ENCODE measurements at places on chromosomes 3 and 15.

- no peak for DNase-seq
Observed at GRCh38 chr3:42061025-42061712, 30.0 kb upstream of the TRAK1 start.

GRCh38 chr15:68580883-68581155 lies 2.0 kb downstream of the CORO2B start:
- no peak for DNase-seq

DNA sequence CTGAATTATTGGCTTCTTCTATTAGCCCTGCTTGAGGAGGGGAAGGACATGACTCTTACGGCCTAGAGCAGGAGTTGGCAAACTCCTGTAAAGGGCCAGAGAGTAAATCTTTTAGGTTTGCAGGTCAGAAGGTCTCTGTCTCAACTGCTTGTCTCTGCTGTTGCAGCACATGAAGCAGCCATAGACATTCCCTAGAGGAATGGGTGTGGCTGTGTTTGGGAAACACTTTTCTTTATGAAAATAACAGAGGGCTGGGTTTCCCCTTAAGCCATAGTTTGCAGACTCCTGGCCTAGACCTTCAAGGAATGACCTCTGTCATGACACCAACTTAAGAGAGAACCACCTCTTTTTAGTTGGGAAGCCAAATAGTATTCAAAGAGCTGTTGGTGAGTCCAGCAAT lies 10.3 kb downstream of the TRAK1 start:
- DNase-seq, result no peak

DNA sequence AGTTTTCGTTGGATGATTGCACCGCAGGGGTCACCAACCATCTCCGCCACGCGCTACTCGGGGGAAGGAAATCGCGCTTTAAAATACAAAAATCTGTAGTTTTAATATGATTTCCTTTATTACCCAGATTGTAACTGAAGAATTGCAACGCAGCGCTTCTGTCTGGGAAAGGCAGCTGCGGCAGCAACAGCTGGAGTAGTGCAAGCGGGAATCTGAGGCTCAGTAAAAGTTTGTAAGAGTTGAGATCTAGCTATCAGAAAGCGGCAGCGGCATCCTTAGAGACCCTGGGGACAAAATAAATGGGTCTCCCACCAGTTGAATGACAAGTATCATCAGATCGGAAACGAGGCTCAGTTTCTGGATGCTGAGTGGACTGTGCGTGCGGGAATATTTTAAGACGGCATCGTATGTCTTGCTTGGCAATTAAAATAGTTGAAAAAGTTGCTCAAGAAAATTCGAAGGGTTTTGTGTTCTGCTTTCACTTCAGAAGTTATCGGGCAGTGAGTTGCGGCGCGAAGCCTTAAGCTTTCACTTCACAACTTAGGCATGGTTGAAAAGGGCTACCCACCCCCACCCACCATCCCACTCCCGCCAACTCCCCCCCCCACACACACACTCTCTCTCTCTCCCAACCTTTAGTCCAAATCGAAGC lies 2.7 kb downstream of the MECOM start:
- DNase-seq, result no peak

- no peak for DNase-seq
Observed at GRCh38 chr15:57375827-57376695, at the start of gene CGNL1. Gene CGNL1, plus strand, starts transcription at chr15:57376505. Its CDS starts 61,495 bp downstream, at chr15:57438000.

DNA sequence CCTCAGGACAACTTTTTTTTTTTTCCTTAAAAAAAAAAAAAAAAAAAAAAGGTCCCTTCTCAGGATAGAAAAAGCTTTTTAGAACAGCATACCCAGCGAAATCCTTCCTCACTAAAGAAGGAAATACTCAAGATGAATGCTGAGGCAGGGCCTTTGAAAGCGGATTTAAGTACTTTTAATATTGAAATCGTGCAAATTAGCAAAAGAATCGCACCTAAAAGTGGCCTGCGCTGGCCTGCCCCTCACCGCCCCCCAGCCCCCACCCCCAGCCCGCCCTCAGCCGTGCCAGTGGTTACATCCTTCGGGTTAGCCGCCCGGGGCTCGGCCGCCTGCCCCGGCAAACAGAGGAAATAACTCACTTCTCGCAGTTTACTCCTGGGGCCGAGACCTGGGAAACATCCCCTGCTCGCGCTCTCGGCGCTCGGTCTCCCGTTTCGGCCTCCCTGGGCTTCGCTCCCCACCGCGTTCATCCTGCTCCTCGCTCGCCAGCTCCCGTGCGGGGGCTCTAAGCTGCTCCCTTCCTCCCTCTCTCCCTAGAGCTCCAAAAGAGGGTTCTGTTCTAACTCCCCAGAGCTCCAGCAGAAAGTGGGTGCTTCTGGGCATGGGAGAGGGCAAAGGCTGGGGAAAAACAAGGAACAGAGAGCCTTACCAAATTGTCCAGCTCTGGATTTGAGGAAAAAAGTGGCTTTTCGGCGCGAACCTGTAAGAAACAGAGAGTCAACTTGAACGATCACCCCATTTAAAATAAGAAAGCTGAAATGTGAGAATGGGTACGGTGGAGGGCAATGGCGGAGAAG lies 5.2 kb downstream of the MEIS2 start:
- no peak for DNase-seq

DNA sequence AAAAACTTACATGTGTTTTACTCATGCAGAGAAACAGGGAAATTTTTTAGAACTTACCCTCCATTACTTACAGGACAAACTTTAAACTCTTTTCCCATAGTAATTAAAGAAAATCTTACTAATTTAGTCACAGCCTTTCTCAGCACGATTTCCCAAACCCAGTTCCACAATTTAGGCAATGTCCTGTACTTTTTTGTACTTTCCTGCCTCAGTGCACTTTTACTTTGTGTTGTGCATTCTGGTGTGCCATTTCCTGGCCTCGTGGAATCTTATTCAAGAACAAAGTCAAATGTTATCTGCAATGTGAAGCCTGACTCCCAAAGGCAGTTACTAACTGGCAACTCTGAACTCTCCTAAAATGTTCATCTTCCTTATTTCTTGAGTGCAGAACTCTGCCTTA lies 1.9 kb downstream of the SLC33A1 start:
- no peak for DNase-seq
